ENCODE measurements at places on chromosomes 11 and 22.

- DNase-seq, result no peak
Observed at GRCh38 chr11:123581651-123582399, 72.6 kb downstream of the SCN3B start.

- no peak for DNase-seq
Observed at GRCh38 chr22:42699281-42699975, 21.2 kb downstream of the A4GALT start.

- no peak for DNase-seq
Observed at GRCh38 chr22:43203471-43203981, 16.6 kb upstream of the TTLL12 start.

GRCh38 chr11:14875163-14875562 is 16.9 kb downstream of the CYP2R1 start:
- DNase-seq, result no peak

DNA sequence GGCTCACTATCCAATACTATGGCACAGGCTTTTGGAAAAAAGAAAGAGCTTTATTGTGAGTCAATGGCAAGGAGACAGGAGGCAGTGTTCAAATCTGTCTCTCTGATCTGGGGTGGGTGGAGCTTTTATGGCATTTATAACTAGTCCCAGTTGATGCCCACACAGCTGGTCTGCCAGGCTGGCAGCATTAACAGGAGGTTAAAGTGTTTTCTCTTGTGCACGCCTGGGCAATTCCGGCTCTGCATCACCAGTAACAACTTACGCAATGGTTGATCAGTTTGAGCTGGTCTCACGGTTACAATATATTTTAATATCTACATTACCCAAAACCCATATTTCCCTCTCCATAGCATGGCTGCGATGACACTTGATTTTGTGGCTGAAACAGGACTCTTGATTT is 15.1 kb upstream of the SMIM38 start:
- no peak for DNase-seq
